ENCODE measurements at places on chromosomes 1 and 21.

- no peak for DNase-seq
Observed at GRCh38 chr1:246384616-246385015, 122.5 kb downstream of the SMYD3 start.

DNA sequence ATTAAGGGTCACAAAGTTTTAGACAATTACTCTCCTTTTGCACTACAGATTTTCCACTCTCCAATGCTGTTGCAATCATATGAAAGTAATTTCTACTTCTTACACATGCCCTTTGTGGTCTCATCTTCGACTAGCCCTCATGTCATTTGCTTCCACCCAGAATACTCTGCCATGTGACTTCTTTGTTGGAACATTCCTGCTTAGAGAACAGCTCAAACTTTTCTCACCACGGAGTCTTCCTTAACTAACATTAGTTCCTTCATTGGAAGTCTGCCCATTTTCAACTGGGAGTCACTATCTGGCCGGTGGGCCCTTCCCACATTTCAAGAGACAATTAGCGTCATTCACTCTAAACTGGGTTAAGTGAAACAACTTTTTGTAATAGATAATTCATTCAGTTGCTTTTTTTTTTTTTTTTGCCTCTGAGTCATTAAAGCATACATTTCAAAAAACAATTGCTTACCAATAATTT lies 142.6 kb upstream of the PALMD start:
- DNase-seq, result no peak

DNA sequence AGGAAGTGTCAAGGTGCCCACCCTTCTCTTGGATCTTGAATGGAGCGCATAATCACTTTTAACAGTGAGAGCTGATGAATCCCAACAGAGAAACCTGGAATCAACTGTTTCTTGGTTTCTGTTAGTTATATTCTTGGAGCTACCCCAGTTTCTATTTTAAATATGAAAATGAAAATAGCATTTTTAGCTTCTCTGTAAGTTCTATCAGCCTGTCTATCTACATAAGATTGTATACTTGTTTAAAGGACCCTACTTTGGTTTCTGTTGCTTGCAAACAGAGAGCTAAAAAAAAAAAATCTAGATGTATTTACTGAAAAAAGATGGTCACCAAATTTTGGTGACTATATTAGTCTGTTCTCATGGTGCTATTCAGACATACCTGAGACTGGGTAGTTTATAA lies 670.0 kb downstream of the NCAM2 start:
- no peak for DNase-seq

DNA sequence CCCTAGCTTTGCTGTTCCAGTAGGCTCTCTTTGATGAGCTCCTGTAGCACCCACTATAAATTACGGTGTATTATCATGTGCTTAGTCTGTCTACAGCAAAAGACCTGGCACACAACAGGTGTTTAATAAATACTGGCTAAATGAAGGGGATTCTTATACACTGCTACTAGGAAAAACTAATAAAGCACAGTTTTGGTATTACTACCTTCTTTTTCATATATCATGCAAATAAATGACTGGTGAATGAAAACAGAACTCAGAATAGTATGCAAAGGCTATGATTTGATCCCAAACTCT lies 26.4 kb downstream of the WDR26 start:
- DNase-seq, result no peak

- DNase-seq, result no peak
Observed at GRCh38 chr1:112706505-112707220, at the start of gene RHOC. Gene RHOC, minus strand, starts transcription at chr1:112707127. Its CDS starts 3,328 bp downstream, at chr1:112703799.

- no peak for DNase-seq
Observed at GRCh38 chr1:61056573-61057439, 25.6 kb upstream of the NFIA start.

DNA sequence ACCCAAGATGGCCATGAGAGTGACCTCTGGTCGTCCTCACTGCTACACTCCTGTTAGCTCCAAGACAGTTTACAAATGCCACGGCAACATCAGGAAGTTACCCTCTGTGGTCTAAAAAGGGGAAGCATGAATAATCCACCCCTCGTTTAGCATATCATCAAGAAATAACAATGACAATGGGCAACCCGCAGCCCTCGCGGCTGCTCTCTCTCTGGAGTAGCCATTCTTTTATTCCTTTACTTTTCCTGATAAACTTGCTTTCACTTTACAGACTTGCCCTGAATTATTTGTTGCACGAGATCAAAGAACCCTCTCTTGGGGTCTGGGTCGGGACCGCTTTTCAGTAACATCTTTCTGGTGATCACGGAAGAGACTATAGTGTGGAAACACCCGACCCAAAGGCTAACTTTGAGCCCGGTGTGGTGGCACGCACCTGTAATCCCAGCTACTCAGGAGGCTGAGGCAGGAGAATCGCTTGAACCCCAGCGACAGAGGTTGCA lies 19.8 kb upstream of the COX20 start:
- no peak for DNase-seq

- DNase-seq, result no peak
Observed at GRCh38 chr1:238861342-238862066, 524.9 kb upstream of the CHRM3 start.

GRCh38 chr21:41965045-41965444 lies 11.2 kb upstream of the C2CD2 start:
- no peak for DNase-seq

DNA sequence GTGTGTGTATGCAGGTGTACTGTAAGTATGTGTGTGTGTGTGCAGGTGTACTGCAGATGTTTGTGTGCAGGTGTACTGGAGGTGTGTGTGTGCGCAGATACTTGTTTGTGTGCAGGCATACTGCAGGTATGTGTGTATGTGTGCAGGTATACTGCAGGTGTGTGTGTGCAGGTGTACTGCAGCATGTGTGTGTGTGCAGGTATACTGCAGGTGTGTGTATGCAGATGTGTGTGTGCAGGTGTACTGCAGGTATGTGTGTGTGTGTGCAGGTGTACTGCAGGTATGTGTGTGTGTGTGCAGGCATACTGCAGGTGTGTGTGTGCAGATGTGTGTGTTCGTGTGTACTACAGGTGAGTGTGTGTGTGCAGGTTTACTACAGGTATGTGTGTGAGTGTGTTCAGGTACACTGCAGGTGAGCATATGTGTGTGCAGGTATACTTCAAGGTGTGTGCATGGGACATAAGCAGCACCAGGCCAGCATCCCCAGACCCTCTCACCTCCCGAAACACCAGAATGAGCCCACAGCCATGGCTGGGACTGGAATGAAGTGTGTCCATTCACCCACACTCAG lies 97.5 kb downstream of the DMRTB1 start:
- no peak for DNase-seq

DNA sequence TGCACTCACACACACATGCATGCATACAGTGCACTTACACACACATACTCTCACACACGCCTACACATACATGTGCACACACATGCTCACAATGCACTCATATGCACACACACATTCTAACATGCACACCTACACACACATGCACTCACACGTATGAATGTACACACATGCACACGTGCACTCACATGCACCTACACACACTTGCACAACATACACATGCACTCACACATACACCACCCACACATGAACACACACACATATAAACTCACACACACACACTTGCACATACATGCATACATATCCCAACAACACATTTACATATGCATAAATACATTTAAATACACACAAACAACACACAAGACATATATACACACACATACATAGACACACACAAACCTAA lies 30.6 kb downstream of the OBSCN start:
- no peak for DNase-seq

DNA sequence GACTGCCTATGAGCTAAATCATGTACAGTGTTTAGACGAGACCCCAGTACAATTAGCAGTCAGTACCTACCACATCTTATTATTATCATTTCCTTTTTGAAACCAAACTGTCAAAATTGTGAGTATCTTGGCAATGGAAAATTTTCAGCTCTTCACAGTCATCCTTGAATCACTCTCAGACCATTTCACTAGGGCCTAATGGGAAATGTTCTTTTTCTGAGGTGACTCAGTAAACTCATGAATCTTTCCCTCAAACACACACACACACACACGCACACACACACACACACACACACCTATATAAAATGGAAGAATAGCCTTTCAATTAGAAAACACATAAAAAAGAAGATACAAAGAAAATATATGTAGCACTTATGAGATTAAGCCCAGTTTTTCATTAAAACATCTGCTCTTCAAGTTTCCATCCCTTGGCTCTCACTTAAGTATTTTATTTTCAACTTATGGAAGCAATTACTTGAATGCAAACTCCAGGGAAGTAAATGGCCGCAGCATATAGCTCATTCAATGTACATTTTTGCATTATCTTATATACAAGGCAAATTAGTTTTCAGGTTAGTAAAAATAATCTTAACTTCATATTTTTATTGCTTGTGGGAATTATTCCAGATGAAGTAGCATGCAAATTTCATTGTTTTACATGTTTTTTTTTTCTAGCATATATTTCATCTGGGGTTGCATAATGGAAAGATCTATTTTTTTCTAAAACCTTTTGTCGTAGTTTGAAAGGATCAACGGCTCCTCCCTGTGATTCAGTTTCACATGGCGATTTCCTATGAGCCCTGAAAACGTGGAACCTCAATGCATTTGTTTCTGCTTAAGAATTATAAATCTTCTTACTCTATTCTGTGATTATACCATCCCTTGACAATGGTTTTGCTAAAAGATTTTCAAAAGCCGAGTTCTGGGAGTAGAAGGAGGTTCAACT lies 46.3 kb upstream of the TMPRSS15 start:
- DNase-seq, result no peak

GRCh38 chr1:58406301-58407071 lies 140.0 kb downstream of the OMA1 start:
- no peak for DNase-seq

GRCh38 chr1:157968508-157968907 lies 24.9 kb upstream of the KIRREL1 start:
- no peak for DNase-seq

DNA sequence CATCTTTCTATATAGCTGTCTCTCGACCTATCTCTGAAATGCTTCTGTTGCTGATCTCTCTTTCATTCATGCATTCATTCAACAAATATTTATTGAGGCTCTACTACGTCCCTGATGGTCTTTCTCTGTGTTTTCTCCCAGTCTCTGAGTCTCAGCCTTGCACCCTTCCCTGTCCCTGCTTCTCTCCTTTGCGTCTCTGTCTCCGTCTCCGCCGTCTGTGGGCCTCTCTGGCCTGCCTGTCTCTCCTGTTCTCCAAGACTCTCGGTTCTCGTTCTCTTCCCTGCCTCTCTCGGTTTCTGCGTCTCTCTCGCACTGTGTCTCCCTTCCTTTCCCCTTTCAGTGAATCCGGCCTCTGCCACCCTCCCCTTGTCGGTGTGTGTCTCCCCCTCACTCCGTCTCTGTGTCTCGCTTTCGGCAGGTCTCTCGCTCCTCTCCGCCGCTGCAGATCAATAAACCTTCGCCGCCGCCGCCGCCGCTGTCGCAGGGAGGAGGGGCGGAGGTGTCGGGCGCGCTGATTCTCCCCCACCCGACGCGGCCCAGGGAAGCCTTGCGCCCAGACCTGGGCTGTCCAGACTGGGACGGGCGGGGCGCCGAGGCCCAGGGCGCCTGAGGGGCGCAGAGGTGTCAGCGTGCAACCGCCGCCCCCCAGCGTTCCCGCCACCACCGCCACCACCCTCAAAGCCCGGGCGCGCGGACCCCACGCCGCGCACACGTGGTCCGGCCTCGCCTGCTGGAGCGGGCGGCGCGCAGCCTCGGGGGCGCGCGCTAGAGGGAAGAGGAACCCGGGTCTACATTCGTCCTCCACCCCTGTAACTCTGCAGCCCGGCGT lies 3.0 kb downstream of the EFNA3 start:
- no peak for DNase-seq

GRCh38 chr1:54046671-54047383 lies 6.2 kb downstream of the TMEM59 start:
- no peak for DNase-seq

GRCh38 chr1:79777481-79778219 lies 771.1 kb upstream of the ADGRL4 start:
- no peak for DNase-seq

GRCh38 chr1:59142311-59143132 lies 154.4 kb upstream of the FGGY start:
- DNase-seq, result no peak

DNA sequence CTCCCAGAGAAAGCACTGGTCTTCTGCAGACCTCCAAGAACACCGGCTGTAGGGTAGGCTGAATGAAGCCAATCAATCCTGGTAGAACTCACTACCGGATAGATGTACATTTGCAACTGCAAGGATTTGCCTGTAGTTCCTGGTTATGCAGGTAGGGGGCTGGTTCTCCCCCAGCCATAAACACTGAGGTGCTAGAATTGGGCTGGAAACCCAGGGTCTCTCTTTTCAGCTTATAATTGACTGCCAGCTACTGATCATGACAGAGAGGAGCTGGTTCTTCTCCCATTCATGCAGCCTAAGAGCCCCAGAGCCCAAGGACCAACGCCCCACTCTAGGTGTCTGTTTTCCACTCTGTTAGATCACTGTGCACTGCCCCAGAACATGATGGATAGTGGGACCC lies 21.5 kb upstream of the MTARC2 start:
- no peak for DNase-seq
